ENCODE measurements at places on chromosomes 7 and 10. TPM values are rescaled to one million over a fixed set of nuclear protein-coding genes. Genes with fewer than 3 reads are reported as not detected.

GRCh38 chr7:43769281-43769680 lies 10.8 kb downstream of the BLVRA start:
- no peak for DNase-seq

GRCh38 chr10:115052226-115052625 lies 40.9 kb upstream of the ATRNL1 start:
- peak; percentile 6 for DNase-seq

DNA sequence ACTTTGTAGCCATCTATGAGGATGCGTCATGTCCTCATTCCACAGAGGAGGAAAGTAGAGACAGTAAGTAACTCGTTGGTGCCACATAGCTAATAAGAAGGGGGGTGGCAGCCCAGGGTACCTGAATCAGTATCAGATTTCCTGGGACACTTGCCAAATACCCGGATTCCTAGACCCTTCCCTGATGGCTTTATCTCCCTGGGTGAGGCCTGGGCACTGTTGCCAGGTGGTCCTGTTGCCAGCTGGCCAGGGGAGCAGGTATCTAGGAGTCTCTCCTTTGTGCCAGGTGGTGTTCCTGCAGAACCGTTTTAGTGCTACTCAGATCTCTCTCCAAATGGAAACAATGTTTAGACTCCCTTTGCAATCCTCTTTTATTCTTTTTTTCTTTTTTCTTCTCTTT lies 12.7 kb downstream of the SLC29A3 start:
- no peak for DNase-seq

- peak; percentile 84 for DNase-seq
Observed at GRCh38 chr7:116258734-116259133, 48.4 kb downstream of the TES start.

GRCh38 chr10:69673521-69673920 lies 43.5 kb downstream of the FAM241B start:
- no peak for DNase-seq

- DNase-seq: no peak
Observed at GRCh38 chr10:15053061-15053460, 9.3 kb downstream of the OLAH start.

DNA sequence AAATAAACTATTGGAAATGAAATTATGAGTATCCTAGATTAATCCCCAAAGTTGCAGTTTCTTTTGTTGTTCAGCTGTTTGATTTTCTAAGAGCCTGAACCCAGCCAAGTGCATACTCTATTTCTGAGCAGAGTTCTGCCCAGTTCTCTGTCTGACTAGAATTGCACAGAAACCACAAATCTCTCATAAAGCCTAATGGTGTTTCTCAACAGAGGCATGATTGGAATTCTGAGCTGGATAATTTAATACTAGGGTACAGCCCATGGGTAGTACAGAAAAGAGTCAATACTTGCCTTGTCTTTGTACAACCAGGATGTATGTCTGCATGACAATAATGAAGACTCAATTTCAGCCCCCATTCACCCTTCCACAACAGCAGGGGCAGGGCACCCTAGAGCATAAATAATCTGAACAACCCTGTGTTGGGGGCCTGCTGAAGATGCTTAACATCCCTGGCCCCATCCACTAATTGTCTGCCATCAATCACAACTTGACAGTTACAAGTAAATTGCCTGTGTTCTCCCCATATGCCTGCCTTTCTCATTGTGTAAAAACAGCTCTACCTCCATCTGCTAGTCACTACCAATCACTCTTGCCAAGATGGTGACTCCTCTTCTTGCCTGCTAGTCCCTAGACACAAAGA lies 114.4 kb downstream of the NPSR1 start:
- no peak for DNase-seq

GRCh38 chr7:17061443-17061842 lies 179.7 kb upstream of the AGR3 start:
- DNase-seq: no peak

DNA sequence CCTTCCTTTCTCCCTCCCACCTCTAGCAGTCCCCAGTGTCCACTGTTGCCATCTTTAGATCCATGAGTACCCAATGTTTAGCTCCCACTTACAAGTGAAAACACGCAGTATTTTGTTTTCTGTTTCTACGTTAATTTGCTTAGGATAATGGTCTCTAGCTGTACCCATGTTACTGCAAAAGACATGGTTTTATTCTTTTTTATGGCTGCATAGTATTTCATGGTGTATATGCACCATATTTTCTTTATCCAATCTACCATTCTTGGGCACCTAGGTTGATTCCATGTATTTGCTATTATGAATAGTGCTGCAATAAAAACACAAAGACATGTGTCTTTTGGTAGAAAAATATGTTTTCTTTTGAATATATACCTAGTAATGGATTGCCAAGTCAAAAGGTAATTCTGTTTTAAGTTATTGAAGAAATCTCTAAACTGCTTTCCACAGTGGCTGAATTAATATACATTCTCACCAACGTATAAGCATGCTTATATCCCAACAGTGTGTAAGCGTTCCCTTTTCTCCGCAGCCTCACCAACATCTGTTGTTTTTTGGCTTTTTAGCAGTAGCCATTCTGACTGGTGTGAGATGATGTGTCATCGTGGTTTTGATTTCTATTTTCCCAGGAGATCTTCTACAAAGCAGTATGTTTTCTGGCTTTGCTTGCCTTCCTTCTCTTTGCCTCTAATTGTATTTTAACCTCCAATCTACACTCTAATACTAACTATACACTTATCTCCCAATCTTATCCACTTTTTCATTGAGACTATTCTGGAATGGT lies 179.5 kb upstream of the PHF14 start:
- peak; percentile 78 for DNase-seq

GRCh38 chr7:106723398-106723797 lies 62.4 kb upstream of the CCDC71L start:
- DNase-seq: no peak

DNA sequence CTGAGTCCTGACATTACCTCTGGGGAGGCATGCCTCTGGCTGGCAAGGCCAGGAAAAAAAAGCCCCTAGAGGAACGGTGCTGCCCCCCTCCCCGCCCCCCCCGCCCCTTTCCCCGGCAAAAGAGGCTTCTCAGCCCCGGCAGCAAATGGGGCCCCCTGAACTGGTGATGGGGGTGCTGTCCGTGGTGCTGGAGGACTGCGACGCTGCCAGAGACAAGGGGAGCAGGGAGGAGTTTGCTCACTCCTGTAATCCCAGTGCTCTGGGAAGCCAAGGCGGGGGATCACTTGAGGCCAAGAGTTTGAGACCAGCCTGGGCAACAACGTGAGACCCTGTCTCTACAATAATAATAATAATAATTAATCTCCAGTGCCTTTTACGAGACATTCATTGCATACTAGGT lies 23.7 kb downstream of the SRRM3 start:
- DNase-seq: peak; percentile 30

GRCh38 chr7:473870-474604 lies 45.6 kb downstream of the PDGFA start:
- DNase-seq: no peak

GRCh38 chr7:90595801-90596670 lies at the start of gene CDK14:
TSS of gene CDK14 (plus strand) at chr7:90596321. CDS start at chr7:90596628, 307 bp downstream.
- DNase-seq: peak; percentile 65

- DNase-seq: no peak
Observed at GRCh38 chr10:3147117-3147820, 25.3 kb downstream of the PITRM1 start.

- DNase-seq: no peak
Observed at GRCh38 chr10:104065748-104066147, 19.9 kb downstream of the COL17A1 start.

DNA sequence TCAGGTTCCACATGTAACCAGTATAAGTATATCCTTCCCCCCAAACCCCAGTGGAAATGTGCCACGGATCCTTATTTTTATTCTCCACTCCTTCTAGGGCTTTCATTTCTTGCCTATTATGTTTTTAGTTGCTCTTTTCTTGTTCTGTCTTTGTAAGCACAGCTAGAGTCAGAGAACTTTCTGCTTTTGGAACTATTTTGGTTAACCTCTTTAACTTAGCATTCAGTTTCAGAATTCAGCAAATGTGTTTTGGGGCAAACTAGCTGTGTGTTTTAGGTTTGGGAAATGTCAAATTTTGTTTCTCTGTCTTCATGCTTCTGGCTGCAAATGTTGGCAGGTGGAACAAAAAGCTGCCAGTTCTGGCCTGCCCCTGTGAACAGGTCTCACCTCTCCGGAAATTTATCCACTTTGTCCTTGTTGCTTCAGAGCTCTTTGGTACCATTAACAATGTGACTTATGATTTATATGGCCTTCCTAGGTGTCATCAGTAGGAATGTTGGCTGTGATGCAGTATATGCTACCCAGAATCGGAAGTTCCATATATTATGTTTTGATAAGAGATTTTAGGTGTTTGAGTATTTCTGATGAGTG lies 156.1 kb downstream of the ADK start:
- no peak for DNase-seq

- DNase-seq: no peak
Observed at GRCh38 chr7:99042957-99043356, 101.0 kb downstream of the SMURF1 start.

DNA sequence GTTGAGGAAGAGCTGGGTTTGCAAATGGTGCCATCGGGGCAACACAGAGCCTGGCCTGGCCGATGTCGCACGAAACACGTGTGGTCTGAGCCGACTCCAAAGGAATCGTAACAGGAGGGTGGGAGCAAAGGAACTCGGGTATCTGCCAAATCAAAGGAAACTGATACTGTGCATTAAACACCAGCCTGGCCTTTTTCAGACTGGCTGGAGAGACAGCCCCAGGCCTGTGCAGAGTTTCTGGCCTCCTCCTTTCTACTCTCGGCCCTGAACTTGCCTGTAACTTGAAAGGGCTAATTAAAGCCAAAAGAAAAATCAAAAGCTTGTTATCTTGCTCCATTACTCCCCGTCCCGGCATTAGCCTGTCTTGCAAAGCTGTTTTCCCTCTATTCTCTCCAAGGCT lies 71.4 kb downstream of the PLXNA4 start:
- no peak for DNase-seq

DNA sequence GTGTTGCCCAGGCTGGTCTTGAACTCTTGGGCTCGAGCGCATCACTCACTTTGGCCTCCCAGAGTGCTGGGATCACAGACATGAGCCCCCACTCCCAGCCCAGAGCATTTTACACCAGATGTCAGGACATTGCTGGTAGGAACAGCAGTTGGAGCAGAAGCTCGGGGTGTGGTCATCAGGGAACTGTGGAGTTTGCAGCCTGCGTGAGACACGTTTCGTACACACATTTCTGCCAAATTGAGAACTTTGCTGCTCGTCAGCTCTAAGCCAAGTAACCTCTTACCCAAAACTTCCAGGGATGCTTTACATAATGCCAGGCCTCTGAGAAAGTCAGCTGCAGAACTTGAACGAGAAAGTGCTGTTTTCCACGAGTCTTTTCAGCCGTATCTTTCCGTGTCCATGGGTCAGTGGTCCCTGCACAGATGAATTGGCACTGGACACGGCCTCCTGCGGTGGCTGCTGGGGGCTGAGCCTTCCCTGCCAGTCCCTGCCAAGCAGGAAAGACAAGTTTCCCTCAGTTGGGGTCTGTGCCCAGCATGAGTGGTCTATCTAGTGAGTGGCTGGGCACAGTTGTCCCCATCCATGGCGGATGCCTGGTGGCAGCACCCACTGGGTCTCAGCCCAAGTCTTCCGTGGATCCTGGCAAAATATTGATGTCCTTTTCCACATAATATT lies 54.4 kb downstream of the DNAJB6 start:
- no peak for DNase-seq

DNA sequence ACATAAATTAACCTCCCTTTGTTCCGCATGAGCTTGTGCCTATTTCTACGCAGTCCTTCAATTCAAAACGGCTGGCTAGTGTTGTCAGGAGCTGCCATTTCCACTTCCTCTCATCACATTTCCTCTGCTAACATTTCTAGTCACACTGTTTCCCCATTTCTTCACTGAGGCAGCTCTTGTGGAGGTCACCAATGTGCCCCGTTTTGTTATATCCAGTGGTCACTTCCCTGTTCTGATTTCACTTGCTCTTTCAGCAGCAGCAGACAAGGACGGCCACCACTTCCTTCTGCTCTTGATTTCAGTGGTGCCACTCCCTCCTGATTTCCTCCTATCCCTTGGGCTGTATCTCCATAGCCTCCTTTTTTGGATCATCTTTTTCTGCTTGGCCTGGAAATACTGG lies 64.8 kb upstream of the SEC61G start:
- DNase-seq: no peak

DNA sequence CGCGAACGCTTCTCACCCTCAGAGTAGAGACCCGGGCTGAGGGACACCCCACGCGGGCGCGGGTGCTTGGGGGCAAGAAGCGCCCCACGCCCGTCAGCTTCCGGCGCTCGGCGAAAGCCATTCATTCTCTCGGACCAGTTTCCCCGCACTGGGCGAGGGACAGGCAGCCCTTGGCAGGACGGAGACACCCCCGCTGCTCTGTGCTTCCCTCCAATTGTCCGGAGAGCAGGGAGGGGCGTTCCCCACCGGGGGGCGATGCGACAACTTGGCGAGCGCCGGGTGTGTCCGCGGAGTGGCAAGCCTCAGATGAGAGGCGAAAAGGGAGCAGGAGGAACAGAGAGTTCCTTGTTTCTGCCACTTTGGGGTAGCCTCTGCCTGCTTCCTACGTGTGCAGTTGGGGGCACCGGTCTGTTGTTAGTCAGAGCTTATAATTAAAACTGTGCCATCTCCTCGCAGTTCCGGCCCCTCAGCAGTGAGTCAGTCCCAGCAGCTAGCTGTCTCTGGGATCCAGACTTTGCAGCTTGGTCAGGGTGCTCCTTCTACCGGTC lies 1.7 kb downstream of the GPR158 start:
- DNase-seq: no peak

GRCh38 chr10:88762906-88763305 lies 3.1 kb downstream of the LIPN start:
- no peak for DNase-seq

GRCh38 chr10:86361156-86362128 lies 5.2 kb downstream of the GRID1 start:
- DNase-seq: no peak

GRCh38 chr7:143345428-143345900 lies 17.0 kb downstream of the FAM131B start:
- no peak for DNase-seq

- DNase-seq: no peak
Observed at GRCh38 chr10:7467031-7467667, 56.3 kb upstream of the SFMBT2 start.

The AGBL3 gene
- total RNA-seq: 1.0 TPM

The SUN3 gene
- total RNA-seq: not detected

The SLC29A3 gene
- total RNA-seq: 1.8 TPM

The SSMEM1 gene
- total RNA-seq: 0.13 TPM

The COBL gene
- 0.46 TPM for total RNA-seq

The KIFBP gene
- 65.1 TPM for total RNA-seq

The CFTR gene
- not detected for total RNA-seq

The SDK1 gene
- 8.3 TPM for total RNA-seq

The KIAA1549 gene
- 3.3 TPM for total RNA-seq

The GNG11 gene
- 90.1 TPM for total RNA-seq

The SPDYE11 gene
- not detected for total RNA-seq

The ADCYAP1R1 gene
- 0.06 TPM for total RNA-seq

The ITGB8 gene
- total RNA-seq: 7.2 TPM

The NRG3 gene
- not detected for total RNA-seq
